Activated gamma-delta T cell (primary cell): ENCODE measurements at places on chromosomes 3 and 15.

- DNase-seq, result no peak
Observed at GRCh38 chr3:105960381-105960780, 91.6 kb upstream of the CBLB start.

GRCh38 chr3:5002174-5002870 is 23.1 kb downstream of the BHLHE40 start:
- peak; percentile 24 for DNase-seq

GRCh38 chr3:29525254-29525881 is 244.5 kb downstream of the RBMS3 start:
- no peak for DNase-seq

- no peak for DNase-seq
Observed at GRCh38 chr15:79099692-79100091, 9.1 kb upstream of the RASGRF1 start.

GRCh38 chr15:71444032-71444810 is 328.9 kb downstream of the THSD4 start:
- DNase-seq, result no peak

DNA sequence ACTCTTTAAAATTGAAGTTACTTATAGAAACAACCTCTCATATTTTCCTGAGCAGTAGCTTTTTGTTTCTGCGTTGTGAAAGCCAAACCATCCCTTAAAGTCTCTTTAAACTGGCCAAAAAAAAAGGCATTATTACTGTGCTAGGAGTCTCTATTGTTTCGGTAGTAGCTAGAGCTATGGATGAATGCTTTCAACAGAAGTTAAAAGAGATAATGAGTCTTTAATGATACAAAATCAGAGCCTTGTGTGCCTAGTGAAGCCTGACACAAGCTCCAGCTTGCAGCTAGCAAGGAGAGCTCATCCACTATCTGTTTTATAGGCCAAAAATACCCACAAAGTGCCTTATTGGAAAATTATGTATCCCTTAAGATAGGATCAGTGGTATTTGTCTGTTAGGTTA is 360.4 kb upstream of the CDIN1 start:
- no peak for DNase-seq

DNA sequence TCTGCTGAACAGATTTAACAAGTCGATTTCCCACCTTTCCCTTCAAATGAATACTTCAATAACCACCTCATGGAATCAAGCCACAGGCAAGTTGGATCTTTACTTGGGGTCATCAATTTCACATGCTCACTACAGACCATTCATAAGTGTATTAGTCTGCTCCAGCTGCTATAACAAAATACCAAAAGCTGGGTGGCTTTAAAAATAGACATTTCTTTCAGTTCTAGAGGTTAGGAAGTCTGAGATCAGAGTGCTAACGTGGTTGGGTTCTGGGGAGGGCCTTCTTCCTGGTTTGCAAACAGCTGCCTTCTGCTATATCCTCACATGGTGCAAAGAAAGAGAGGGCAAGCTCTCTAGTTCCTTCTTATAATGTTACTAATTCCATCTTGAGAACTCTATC is 5.1 kb downstream of the GPR176 start:
- no peak for DNase-seq

DNA sequence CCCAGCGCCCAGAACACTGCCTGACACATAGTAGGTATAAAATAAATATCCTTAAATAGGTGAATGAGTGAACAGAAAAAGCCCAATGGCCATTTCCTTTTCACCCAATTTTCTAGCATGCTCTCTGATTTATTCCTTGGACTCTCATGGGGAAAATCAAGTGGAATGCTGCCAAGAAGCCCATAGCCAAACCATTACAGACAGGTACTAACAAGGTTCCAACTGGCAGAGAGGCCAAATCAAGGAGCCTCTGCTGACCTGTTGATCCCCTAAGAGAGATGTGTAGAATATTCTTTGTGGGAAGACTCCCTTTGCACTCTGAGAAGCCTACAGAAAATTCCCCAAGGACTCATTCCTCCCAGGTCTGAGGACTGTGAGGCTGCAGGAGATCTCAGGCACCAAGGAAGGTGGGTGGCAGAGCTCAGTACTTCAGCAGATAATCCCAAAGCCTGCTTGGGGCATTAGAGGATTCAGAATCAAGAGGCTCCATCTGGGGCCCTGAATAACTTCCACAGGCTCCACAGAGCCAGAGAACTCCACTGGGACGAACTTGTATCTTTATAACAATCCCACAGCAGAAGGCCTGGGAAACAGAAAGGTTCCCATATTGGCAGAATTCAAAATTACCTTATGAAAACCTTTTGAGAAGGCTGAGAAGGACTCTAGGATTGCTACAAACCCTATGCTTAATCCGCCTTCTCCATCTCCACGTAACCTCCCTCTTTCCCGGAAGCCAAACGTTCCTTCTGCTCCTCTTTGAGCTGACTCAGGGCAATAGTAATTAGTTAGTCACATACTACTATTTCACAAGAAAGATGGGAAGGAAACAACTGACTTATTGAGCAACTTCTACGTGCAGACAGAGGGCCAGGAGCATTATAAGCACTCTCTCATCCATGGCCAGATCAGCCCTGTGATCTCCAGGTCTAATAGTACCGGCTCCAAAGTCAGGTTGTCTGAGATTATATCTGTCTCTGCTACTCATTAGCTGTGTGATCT is 34.5 kb downstream of the PRICKLE2 start:
- DNase-seq, result no peak

- no peak for DNase-seq
Observed at GRCh38 chr3:39193391-39193790, 996 bp upstream of the XIRP1 start.

GRCh38 chr3:117874028-117874690 is 1160.5 kb downstream of the IGSF11 start:
- DNase-seq, result no peak

DNA sequence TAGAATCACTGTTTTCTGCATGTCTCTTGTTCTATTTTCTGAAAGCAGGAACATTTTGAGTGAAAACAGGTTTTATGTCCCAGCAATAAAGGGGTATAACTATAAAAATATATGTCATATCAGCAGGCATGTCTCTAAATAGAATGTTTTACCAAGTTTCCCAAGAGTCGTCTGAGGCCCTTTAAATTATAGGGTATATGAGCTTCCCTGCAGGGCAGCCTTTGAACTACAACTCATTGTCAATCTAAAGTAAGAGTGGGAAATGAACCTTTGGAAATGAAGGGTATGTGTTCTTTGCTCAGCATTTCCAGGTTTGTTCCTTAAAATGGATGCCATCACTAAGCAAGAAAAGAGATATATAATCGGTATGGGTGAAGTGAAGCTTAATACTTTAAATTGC is 138.6 kb downstream of the LSAMP start:
- no peak for DNase-seq

GRCh38 chr3:111319598-111319997 is 222.4 kb upstream of the CD96 start:
- DNase-seq, result no peak

GRCh38 chr3:129954514-129954913 is 20.0 kb upstream of the TRH start:
- no peak for DNase-seq

- DNase-seq, result no peak
Observed at GRCh38 chr3:43855674-43856299, 165.0 kb downstream of the ABHD5 start.

DNA sequence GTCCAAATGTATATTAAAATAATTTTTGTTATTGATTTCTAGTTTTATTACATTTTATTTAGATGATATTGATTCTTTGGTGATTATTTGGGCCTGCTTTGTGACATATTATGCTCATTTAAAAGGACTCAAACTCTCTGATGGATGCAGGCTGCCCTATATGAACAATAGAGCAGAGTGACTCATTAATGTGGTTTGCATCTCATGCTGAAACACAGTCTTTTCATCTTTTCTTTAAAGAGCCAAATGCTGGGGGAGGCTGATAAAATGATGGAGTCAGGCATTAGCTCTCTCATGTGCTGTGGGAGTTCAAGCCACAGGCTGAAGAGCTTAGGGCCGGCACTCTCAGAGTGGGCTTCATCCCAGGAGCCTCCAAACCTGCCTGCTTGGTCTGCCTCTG is 7.2 kb downstream of the PLA1A start:
- DNase-seq, result no peak
